A549 treated with Mapracorat at 1 μM for 4 hours (cell line): ENCODE measurements at places on chromosomes 13 and 19. TPM values are rescaled to one million over a fixed set of nuclear protein-coding genes. Genes with fewer than 3 reads are reported as not detected.

ZNF888 gene
- 0.04 TPM in 1 of 5 replicates, not detected in the others for total RNA-seq

IFT88 gene
- total RNA-seq, result 8.8 to 10.3 TPM (median 9.8 TPM) in 5 replicates

TPTE2 gene
- total RNA-seq, result not detected in 5 replicates

CNN1 gene
- total RNA-seq, result 0.31 to 0.77 TPM (median 0.39 TPM) in 5 replicates

CGB3 gene
- total RNA-seq, result 0.64 TPM in 1 of 5 replicates, not detected in the others

ZNF749 gene
- total RNA-seq, result 14.1 to 16.4 TPM (median 15.0 TPM) in 5 replicates

SYNE4 gene
- total RNA-seq, result 0.11 to 0.28 TPM (median 0.15 TPM) in 5 replicates

TSPAN16 gene
- not detected in 5 replicates for total RNA-seq

AMER2 gene
- total RNA-seq, result not detected in 5 replicates

OVOL3 gene
- total RNA-seq, result 0.29 to 0.78 TPM (median 0.41 TPM) in 4 of 5 replicates, not detected in the other

ZNF256 gene
- 0.85 to 1.4 TPM (median 1.1 TPM) in 5 replicates for total RNA-seq

F10 gene
- total RNA-seq, result 0.15 TPM in 1 of 5 replicates, not detected in the others

ZNF675 gene
- total RNA-seq, result 2.5 to 3.7 TPM (median 3.0 TPM) in 5 replicates

HSD11B1L gene
- total RNA-seq, result 3.6 to 5.3 TPM (median 4.3 TPM) in 5 replicates

ZBTB45 gene
- 14.1 to 20.4 TPM (median 19.7 TPM) in 5 replicates for total RNA-seq
